ENCODE measurements at places on chromosomes 16 and 17.

DNA sequence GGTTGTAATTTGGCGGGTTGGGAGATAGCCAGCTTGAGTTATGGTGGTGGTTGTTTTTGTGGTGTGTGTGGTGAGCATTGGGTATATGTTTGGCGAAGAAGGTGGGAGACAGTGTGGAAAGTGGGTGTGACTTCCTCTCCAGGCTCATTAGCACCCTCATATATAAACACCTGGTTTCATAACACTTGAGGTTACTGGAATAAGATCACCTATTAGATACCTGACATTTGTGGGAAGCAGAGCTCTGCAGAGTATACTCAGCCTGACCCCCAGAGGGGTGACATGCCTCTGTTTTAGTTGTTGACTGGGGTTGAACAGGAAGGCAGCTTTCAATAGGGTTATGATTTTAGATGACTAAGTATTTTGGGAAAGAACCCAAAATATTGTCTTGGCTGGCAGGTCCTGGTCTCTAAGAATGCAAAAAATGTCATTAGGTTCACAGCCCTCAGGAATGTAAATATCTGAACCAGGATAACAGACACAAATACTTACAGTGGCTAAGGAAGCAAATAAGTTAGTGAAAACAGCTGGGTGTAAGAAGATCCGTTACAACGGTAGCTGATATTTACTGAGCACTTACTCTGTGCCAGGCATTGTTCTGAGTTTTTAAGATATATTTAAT, 18.3 kb upstream of the EFCAB13 start:
- DNase-seq, result peak; percentile 66

DNA sequence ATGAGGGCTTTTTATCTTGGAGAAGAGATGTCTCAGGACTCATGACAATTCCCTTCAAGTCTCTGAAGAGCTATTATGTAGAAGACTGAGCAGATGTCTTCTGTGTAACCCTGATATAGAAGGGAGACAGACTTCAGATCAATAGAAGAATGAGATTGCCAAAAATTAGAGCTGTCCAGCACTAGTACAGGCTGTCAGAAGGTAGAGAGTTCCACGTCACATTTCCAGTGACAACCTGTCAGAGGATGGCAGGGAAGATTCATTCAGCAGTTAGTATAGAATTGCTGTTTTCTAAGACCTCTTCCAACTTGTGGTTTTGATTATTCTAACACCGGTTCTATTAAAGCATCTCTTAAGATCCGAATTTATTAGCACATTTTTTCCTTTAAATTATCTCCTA, 520.6 kb downstream of the RBFOX1 start:
- no peak for DNase-seq

- DNase-seq, result no peak
Measured at GRCh38 chr17:77884967-77885641, 73.4 kb upstream of the TNRC6C start.

- no peak for DNase-seq
Measured at GRCh38 chr16:4668313-4668960, 24.9 kb upstream of the NUDT16L1 start.

DNA sequence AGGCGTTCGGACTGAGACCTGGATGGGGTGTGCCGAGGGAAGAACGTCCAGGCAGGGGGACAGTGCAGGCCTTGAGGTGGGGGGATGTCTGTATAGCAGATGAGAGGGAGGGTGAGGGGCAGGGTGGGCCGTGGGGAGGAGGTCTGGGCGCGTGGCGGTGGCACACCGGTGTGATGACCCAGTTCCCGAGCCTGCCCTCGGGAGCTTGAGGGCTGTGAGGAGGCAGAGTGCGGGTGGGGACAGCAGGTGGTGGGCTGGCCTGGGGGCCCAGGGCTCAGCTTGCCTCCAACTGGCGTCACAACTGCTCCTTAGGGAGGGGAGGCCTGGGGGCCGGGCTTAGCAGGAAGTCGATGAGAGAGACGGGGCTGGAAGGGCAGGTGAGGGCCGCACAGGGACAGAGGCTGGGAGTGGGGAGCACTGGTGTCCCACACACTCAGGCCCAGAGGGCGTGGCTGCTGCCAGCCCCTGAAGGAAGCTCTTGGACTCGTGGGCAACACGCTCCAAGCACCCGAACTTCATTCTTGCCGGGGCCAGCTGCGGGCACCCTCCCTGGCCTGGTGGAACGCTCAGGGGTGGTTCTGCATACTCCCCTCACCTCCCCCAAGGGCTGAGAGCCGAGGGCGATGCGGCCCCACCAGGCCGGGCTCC, 6.5 kb downstream of the CACNA1H start:
- DNase-seq, result no peak

DNA sequence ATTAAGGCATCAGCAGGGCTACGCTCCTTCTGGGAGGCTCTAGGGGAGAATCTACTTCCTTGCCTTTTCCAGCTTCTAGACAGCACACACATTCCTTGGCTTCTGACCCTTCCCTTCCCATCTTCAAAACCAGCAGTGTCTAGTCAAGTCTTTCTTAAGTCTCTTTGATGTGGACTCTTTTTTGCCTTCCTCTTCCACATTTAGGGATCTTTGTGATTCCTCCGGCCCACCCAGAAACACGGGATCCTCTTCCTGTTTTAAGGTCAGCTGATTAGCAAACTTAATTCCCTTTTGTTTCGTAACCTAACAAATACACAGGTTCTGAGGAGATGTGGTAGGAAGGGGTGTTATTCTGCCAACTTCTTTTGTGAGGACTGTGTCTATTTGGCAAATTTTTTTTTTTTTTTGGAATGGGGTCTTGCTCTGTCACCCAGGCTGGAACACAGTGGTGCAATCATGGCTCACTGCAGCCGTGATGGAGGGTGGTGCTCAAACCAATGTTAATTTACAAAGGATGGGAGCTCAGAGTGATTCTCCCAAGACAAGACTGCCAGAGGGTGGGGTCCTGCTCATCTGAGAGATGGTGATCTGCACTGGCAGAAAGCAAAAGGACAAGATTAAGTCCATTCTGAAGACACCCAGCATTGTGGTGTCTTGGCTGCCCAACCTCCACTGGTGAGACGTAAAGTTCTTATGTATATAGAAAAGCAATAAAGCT, 14.7 kb downstream of the KNOP1 start:
- no peak for DNase-seq

DNA sequence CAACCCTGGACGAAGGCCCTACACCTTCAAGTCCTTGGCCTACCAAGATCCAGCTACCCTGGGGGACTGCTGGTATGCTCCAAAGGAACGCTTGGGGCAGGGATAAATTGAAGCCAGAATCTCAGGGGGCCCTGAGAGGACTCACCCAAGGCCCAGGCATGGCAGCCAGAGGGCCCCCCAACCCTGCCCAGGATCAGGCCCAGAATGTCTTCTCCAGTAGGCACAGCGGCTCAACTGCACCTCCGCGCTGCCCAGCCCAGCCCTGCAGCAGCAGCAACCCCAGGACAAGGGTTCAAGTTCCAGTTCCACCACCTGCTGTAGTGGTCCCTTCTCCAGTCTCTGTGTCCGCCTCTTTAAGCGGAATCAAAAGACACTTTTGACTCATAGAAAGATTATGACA, 2.2 kb downstream of the TFAP4 start:
- no peak for DNase-seq
